Renal cortex interstitium (tissue), 15 donors: ENCODE measurements at places on chromosomes 5 and 9.

DNA sequence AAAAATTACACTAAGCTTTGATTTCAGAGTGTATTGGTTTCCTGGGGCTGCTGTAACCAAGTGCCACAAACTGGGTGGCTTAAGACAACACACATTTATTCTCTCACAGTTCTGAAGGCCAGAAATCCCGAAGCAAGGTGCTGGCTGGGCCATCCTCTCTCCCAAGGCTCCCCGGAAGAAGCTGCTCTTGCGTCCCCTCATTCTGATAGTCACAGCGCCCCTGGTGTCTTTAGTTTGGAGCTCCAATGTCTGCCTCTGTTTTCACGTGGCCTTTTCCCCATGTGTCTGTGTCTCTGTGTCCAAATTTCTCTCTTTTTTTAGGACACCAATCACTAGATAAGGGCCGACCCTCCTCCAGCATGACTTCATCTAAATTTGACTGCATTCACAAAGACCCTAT lies 56.7 kb downstream of the ROPN1L start:
- no peak for DNase-seq

GRCh38 chr9:86600291-86600690 lies 246.1 kb upstream of the TUT7 start:
- no peak for DNase-seq

DNA sequence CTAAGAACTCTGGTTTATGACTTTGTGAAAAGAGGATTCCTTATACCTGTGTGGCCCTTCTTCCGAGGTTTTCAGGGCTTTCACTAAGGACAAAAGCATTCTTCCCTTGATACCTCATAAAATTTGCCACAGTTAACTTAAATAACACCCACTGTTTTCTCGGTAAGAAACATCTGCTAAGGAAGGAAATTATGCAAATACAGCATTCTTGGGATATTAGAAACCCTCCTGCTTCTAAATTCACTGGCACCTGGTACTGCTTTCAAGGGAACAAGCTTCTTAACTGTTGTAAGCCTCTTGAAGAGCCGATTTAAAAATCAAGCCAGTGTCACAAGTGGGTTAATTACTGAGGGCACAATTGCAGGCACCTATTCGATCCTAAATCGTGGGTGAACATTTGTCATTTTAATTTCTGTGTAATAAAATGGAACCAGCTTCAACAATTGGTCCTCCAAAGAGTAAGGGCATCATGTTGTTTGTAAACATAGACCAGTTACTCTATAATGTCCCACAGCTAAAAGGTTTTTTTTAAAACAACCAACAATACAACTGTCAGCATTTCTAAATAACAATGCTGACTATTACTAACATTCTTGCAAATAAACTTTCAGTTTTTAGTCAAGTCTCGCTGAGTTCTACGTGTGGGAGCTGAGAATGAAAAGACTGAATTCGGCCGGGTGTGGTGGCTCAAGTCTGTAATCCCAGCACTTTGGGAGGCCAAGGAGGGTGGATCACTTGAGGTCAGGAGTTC lies 26.6 kb downstream of the AK3 start:
- no peak for DNase-seq

DNA sequence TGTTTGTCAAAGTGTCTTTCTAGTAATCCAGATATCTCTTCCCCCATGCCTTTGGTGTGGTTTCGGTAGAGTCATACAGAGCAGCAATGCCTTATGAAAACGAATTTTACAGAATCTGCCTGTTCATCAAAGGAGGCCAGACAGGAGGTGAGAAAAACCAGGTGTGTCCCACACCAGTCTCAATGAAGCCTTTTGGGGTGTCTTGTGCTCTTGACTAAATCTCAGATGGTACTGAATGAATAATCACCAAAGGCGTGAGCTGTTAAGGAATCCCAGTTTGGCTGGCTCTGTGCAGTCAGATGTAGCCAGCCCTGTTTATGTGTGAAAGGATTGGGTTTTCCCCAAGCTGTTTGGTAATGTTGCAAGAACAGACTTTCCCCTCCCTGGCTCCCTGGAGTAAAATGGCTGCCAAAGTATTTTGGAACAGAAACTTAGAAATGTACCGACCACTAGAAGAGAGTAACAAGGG lies 70.8 kb upstream of the CDKN2B start:
- no peak for DNase-seq

DNA sequence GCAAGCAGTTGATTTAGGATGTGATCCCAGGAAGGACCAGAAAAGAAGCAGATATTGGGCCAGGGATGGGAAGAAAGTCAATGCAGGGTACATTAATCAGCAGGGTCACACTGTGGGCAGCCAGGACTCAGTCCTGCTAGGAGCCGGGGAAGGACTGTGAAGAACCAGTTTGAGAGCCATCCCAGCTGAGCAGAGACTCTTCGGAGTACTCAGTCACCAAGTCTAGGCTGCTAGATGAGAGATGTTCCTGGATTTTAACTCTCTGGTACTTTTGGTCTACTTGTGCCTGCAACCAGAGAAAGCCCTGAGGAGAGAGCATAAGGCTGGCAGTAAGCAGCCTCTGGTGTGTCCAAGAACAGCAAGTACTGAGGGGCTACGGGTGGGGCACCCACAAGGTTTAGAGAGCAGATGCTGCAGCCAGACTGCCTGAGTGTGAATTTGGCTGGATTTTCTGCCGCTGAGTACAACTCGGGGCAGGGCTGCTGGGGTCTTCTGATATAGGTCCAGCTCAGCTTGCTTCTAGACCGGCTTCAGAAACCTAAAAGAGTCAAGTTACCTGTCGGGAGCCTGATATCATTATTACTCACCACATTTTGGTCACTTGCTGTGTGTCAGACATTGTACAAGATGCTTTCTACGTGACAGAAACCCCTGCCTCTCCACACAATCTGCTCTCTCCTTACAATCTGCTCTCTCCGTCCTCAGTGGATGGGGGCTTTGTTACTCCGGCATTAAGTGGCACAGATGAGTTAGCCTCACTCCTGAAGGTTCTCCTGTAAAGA lies 250.2 kb upstream of the GAS1 start:
- DNase-seq = no peak

DNA sequence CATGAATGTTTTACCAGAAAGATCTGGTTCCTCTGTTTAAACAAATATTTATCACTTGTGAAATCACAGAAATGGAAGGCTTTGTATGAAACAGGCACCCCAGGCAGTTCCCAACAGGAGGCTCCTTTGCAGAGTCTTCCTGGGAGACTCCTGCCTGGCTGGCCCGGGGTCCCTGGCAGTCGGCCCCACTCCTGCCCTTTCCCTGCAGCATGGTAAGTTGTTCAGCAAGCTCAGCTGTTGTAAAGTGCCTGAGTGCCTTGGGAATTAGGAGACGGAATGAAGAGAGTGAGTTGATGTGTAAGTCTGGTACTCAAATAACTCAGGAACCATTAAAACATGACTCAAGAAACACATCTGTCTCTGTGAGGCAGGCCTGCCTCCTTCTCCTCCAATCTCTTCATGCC lies 17.5 kb upstream of the LHFPL2 start:
- DNase-seq = no peak

- DNase-seq = no peak
Observed at GRCh38 chr9:113310538-113310937, 7.4 kb upstream of the RNF183 start.

- DNase-seq = no peak
Observed at GRCh38 chr5:9301200-9301599, 244.7 kb downstream of the SEMA5A start.

- DNase-seq = peak; percentile 55
Observed at GRCh38 chr5:71652803-71653543, 65.8 kb downstream of the MCCC2 start.

GRCh38 chr5:156164306-156164705 lies 162.7 kb upstream of the SGCD start:
- DNase-seq = no peak

DNA sequence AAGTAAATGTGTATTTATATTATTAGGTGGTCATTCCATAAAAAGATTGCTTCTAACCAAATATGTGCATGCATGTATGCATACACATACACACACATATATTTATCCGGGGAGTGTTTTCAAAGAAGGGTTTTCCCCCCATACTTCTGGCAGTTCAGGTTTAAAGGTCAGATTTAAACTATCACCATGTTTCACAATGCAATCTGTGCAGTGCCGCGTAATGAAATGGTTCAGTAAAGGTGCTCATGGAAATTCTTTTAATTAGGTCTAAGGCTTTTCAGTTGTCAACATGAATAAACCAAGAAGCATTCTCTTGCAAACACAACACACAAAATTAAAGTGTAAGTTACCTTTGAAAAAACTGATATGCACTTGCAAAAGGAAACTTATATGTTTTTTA lies 211.0 kb downstream of the CRB2 start:
- no peak for DNase-seq

DNA sequence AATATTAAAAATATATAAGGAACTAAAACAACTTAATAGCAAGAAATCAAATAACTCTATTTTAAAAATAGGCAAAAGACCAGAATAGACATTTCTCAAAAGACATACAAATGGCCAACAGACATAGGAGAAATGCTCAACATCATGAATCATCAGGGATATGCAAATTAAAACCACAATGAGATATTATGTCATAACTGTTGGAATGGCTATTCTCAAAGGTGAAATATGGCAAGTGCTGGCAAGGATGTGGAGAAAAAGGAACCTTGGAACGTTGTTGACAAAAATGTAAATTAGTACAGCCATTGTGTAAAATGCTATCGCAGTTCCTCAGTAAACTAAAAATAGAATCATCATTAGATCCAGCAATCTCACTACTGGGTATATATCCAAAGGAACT lies 468.5 kb downstream of the NFIB start:
- DNase-seq = no peak
